Breast epithelium (tissue), 4 donors: ENCODE measurements at places on chromosomes 3 and 15. TPM values are rescaled to one million over a fixed set of nuclear protein-coding genes. Genes with fewer than 3 reads are reported as not detected.

DNA sequence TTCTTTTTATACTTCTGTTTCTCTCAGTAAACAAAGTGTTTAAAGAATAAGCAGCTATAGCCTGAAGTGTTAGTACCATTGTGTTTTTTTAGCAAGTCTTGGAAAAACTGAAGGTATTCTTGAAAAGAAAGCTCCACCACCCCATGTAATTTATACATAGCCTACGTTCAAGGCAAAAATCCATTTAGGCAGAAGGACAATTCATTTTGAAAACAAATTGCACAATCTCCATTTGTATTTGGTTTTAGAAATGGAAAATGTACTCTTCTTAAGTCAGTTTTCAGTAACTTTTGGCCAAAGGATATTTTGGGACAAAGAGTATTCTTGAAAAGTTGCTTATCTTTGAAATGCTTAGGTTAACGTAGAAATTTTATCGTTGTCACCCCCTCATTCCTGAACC, 34.5 kb downstream of the PTPRG start:
- DNase-seq, result no peak

- no peak for DNase-seq
These were observed 105.3 kb upstream of the PEX5L start for GRCh38 chr3:180142041-180142440.

GRCh38 chr3:156923349-156923748, 97.2 kb downstream of the LEKR1 start:
- no peak for DNase-seq

Gene GOLGA8G
- total RNA-seq, result not detected

GRCh38 chr3:125271127-125271526, 58.6 kb upstream of the SLC12A8 start:
- no peak for DNase-seq

Gene PRKCD
- total RNA-seq, result 36.8 TPM

Gene MGA
- 65.9 TPM for total RNA-seq

- DNase-seq, result no peak
These were observed 168.5 kb upstream of the FAM3D start for GRCh38 chr3:58835086-58835485.

Gene MORC1
- not detected for total RNA-seq

DNA sequence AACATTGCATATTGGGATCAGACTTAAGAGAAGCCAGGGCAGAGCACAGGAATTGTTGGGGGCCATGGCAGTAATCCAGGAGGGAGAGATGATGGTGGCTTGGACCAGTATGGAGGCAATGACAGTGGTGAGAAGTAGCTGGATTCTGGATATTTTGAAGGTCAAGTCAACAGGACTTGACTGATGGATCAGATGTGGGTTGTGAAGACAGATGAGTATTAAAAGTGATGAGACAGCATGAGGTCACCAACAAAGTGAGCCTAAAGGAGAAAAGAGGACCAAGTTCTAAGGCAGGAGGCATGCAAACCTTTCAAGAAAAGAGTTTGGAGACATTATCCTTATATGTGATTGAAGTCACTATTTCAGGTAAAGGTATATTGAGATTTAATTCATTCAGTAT, 56.6 kb upstream of the TIPARP start:
- no peak for DNase-seq

DNA sequence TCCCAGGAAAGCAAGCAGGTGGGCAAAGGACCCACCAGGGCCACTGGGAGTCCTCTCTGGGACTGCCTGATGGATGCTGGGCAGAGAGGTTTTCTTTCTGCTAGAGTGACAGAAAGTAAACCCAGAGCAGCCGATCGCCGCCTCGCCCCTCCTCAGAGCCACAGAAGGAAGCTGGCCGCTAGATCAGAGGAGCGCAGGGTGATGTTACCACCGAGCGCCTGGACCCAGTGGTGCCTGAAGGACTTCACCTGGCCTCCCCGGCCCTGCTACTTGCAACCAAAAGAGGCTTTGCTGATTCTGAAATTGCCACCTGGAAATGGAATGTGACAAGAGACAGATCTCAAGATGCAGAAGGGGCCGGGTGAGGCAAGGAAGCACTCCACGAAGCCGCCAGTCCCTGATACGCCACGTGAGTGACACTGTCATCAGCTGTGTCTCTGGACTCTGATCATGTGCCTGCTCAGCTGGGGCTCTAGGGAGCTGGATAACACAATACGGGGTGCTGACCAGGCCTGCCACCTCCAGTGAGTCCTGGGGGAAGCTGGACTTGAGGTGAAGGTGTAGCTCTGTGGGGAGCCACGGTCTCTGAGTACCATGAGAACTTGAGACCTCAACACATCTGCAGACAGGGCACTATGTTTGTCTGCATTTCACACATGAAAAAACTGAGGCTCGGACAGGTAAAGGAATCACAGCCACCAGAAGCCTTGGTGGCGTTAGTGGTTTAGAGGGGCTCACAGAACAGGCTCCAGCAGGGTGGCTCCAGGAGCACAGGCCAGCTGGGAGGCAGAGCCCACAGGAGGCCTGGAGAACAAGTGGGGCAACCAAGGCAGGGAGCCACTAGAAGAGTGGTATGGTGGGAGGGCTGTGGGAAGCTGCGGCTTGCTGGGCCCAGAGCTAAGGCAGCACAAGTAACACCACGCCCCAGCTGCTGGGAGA, 137.9 kb upstream of the PRR20G start:
- DNase-seq, result peak; percentile 13

Gene EIF4G1
- 196 TPM for total RNA-seq

Gene TTLL13
- not detected for total RNA-seq

- no peak for DNase-seq
These were observed 124.3 kb downstream of the LRIG1 start for GRCh38 chr3:66376568-66376967.

Gene CKMT1A
- not detected for total RNA-seq

GRCh38 chr3:70871909-70872656, 559.6 kb upstream of the MDFIC2 start:
- no peak for DNase-seq

GRCh38 chr3:13185737-13186434, 112.7 kb upstream of the IQSEC1 start:
- peak; percentile 27 for DNase-seq

DNA sequence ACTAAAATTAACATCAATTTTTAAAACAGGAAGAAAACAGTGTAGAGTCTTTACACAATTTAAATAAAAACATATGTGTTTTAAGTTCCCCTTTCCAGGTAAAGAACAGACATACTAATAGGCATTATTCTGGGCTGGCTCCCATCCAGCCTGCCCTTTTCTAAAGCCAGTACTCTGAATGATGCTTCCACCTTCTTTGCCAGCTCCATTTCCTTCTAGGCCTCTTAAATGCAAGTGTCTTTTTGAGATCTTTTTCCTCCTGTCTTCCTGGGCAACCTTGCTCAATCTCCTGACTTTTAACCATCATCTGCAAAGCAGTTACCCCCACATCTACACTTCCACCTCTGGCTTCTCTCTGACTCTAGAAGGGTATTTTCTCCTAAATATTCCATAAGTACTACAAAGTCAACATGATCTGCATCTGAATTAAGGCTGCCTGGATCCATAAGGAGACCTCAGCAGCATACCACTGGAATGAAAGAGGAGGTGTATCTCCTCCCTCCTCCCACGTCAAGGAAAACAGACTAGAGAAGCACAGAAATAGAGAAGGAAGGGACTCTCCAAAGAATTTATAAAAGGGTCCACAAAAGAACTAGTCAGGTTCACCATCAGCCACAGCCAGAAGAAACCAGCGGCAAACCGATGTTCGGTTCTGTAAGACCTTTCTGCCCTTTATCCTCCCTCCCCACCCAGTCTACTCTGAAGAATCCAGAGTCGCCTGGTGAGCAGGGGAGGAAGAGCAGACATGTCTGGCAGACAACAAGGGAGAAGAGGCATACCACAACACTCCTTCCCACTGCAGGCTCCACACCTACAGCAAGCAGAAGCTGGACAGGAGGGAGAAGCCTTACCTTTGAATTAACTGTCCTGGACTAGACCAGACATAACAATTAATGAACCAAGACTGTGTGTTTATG, 47.1 kb downstream of the GOLIM4 start:
- DNase-seq, result no peak

- DNase-seq, result no peak
These were observed 40.2 kb downstream of the GPR156 start for GRCh38 chr3:120244834-120245225.

GRCh38 chr3:129583289-129583688, 23.2 kb downstream of the PLXND1 start:
- DNase-seq, result no peak

Gene RARB
- 20.1 TPM for total RNA-seq

DNA sequence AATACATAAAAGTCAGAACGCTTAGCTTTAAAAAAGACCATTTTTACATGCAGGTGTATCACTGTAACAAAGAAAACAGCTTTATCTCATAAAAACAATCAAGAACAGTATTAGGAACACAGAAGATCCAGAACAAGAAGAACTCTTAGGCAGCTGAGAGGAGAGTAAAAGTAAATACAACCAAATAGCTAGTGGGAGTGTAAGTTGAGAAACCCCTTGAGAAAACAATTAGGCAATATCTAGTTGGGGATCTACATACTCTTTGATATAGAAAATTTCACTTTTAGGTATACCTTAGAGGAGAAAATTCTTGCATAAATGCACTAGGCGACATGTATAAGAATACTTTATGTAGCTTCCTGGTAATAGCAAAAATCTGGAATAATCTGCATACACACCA, 7.5 kb downstream of the TMF1 start:
- no peak for DNase-seq

Gene CLRN1
- total RNA-seq, result not detected

- no peak for DNase-seq
These were observed 13.2 kb upstream of the PTPN23 start for GRCh38 chr3:47367631-47368030.

DNA sequence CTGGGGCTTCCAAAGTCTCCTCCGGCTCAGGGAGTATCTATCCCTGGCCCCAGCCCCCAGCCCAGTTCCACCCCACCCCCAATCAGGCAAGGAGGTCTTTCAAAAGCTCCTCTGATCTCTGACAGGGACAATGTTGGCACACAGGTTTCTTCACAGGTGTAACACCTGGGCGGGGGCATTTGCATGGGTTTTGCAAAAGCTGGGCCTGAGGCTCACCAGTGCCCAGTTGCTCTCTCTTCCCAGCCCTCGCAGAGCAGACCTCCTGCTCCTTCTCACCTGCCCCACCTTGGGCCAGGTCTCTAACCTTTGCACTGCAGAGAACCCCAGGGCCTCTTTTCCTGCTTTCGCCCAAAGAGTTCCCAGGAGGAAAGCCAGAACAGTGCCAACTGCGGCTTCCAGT, 8.6 kb upstream of the CSK start:
- no peak for DNase-seq

DNA sequence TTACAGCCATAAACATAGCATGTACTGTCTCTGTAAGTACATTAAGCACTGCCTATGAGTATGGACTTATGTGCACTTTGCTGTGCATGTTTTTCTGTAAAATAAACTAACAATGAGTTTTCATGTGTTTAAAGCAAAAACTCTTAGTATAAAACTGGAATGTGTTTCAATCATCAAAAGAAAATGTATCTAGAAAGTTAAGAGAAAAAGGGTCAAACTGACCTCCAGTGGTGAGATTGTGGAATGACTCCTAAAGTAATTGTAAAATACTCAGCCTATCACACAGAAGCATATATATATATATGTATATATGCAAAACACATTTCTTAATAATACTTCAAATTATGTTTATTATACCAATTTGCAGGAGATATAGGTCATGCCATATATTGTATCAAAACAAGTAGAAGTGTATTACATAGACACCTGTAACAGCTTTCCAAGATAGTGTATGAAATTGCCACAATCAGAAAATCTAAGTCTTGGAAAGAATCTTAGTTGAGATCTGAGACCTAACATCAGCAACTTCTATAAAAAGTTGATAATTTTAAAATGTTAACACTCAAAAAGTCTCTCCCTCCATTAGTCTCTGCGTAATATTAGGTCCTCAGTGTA, 199.6 kb downstream of the FMN1 start:
- DNase-seq, result no peak

Gene PLOD2
- 35.7 TPM for total RNA-seq

- DNase-seq, result no peak
These were observed 377.0 kb downstream of the GAP43 start for GRCh38 chr3:116000311-116000710.

Gene GAP43
- total RNA-seq, result not detected

DNA sequence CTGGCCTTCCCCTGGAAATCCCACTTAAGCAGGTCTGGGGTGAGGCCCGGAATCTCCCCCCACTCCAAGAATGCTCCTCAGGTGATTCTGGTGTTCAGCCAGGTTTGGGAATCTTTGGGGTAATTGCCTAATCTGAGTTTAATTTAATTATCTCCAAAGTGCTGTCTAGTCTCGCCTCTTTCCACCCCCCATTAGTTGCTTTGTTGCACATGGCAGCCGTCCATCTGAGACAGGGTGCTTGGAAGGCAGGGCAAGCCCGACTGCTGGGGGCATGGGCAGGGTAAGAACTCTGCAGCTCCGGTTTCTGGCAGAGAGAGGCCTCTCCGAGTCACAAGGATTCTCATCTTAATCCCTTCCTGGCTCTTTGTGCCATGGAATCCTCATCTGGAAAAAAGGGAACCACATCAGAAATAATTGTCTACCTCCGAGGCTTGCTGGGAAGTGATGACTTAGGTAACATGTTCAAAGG, 15.0 kb downstream of the IL17RD start:
- no peak for DNase-seq

- no peak for DNase-seq
These were observed 36.3 kb upstream of the RAB6B start for GRCh38 chr3:133932009-133932408.

Gene WDR49
- 0.98 TPM for total RNA-seq
